Activated B cell treated with CpG ODN at 0.5 μM for 24 hours (primary cell): ENCODE measurements at places on chromosomes 12 and 14. TPM values are rescaled to one million over a fixed set of nuclear protein-coding genes. Genes with fewer than 3 reads are reported as not detected.

CAPZA3 gene
- total RNA-seq: not detected in 2 replicates

KRT77 gene
- total RNA-seq: not detected in 2 replicates

TOMM20L gene
- total RNA-seq: 0.37 TPM in 1 of 2 replicates, not detected in the other

PLEKHD1 gene
- 0.22 and 0.24 TPM in 2 replicates for total RNA-seq

GLS2 gene
- total RNA-seq: 2.6 and 3.5 TPM in 2 replicates

ACSS3 gene
- total RNA-seq: not detected in 2 replicates

SOCS2 gene
- total RNA-seq: 2.3 and 2.8 TPM in 2 replicates

FLRT2 gene
- total RNA-seq: not detected in 2 replicates

DNA sequence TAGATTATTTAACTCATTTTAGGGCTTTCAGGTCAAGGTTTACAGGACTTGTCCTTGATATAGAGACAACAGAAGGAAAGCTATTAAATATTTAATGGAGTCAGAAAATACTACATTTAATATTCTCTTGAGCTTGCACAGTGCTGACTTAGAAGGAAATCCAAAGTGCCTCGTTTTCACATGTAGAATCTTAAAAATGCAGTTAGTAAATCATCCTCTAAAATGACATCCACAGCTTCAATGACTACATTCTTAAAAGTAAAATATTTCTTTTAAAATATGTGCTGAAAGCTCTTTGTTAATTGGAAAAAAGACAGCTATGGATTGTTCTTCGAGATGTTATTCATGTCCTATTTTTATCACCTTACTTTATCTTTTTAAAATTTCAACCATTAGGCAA is 146.9 kb downstream of the KCNC2 start:
- no peaks in the 10 kb centered on the region for H3K36me3 ChIP-seq
- no peaks in the 10 kb centered on the region for H3K27me3 ChIP-seq
- no peak overlapping the region for H3K4me3 ChIP-seq
- H3K27ac ChIP-seq: no peak overlapping the region

DNA sequence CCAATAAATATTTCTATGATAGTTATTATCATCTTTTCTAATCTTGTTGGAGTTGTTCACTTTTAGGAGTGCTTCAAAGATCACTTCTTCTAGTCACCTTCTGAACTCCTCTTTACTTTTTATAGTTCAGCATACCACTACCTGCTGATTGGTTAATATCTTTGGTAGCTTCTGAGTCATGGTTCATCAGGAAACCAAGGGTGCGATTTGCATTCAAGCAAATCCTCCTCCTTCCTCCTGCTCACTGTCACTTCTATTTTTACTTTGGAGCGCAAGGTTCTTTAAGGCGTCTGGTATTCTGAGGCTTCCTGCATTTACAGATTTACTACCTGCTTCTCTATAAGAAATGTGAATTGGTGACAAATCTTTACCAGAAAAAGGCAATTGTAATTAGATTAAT is 24.0 kb downstream of the SYT1 start:
- H3K27ac ChIP-seq: no peak overlapping the region
- no peaks in the 10 kb centered on the region for H3K27me3 ChIP-seq
- H3K4me1 ChIP-seq: peaks cover 23% of the 10 kb centered on the region
- peak overlapping the region; percentile 56 for H3K4me3 ChIP-seq
- H3K36me3 ChIP-seq: no peaks in the 10 kb centered on the region

- H3K27me3 ChIP-seq: no peaks in the 10 kb centered on the region
- H3K4me1 ChIP-seq: no peaks in the 10 kb centered on the region
- no peak overlapping the region for H3K27ac ChIP-seq
Measured at GRCh38 chr12:91922139-91922538, 223.5 kb downstream of the BTG1 start.

- no peaks in the 10 kb centered on the region for H3K4me1 ChIP-seq
- H3K27ac ChIP-seq: no peak overlapping the region
- no peaks in the 10 kb centered on the region for H3K36me3 ChIP-seq
- no peak for DNase-seq
- H3K4me3 ChIP-seq: no peak overlapping the region
Measured at GRCh38 chr12:13454991-13455777, 258.7 kb downstream of the EMP1 start.

GRCh38 chr14:105080161-105080560 is 14.9 kb upstream of the GPR132 start:
- H3K27me3 ChIP-seq: no peaks in the 10 kb centered on the region
- H3K27ac ChIP-seq: no peak overlapping the region
- peaks cover 33% of the 10 kb centered on the region for H3K4me1 ChIP-seq
- H3K36me3 ChIP-seq: no peaks in the 10 kb centered on the region
- no peak for DNase-seq

GRCh38 chr14:101947577-101947903 is 16.8 kb upstream of the DYNC1H1 start:
- H3K4me1 ChIP-seq: peaks cover 19% of the 10 kb centered on the region
- H3K4me3 ChIP-seq: peak overlapping the region; percentile 93
- DNase-seq: no peak
- peaks cover 11% of the 10 kb centered on the region for H3K36me3 ChIP-seq
- H3K27ac ChIP-seq: peak overlapping the region; percentile 97

GRCh38 chr12:57611108-57611826 is at the start of gene ARHGEF25:
Gene ARHGEF25, plus strand, starts transcription at chr12:57611435. Its CDS starts 460 bp downstream, at chr12:57611895.
- peaks cover 39% of the 10 kb centered on the region for H3K4me1 ChIP-seq
- no peak for DNase-seq
- peaks cover 30% of the 10 kb centered on the region for H3K27me3 ChIP-seq
- H3K4me3 ChIP-seq: peak within 1 kb of the TSS; percentile 75
- H3K27ac ChIP-seq: no peak within 1 kb of the TSS

GRCh38 chr12:1517734-1518525 is 76.5 kb downstream of the FBXL14 start:
- DNase-seq: no peak
- H3K27me3 ChIP-seq: peaks cover 18% of the 10 kb centered on the region
- H3K4me3 ChIP-seq: no peak overlapping the region
- H3K36me3 ChIP-seq: no peaks in the 10 kb centered on the region

- no peak overlapping the region for H3K4me3 ChIP-seq
- H3K4me1 ChIP-seq: no peaks in the 10 kb centered on the region
- no peak for DNase-seq
- H3K36me3 ChIP-seq: no peaks in the 10 kb centered on the region
- no peak overlapping the region for H3K27ac ChIP-seq
- H3K27me3 ChIP-seq: no peaks in the 10 kb centered on the region
Measured at GRCh38 chr12:26245175-26245942, 50.0 kb downstream of the SSPN start.

DNA sequence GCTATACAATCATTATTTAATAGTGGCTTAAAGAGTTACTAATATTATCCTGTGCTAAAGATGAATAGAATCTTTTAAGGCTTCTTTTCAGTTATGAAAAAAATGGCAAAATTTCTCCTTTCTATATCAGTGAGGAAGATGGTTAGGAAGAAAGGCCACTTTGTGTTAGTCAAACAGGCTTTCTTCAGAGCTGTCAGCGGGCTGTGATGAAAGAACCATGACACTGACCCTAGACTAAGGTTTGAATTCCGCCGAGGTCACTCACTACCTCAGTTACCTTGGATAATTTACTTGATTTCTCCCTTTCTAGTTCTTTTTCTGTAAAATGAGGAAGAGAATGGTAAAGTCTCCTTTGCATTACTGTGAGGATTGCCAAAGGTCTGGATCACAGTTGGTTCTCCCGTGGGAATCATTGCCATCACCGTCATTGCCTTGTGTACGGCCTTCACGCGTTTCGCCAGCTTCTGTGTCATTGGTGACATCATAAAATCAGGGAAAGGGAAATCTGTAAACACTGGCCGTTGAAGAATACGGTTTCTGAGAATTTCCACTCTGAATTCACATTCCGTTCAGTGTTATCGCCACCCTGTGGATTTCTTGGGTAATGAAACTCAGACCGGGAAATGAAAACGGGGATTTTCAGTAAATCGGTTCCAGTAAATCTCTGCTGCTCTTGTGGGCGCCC is 26.7 kb upstream of the YBX3 start:
- DNase-seq: no peak
- H3K36me3 ChIP-seq: no peaks in the 10 kb centered on the region
- peaks cover 8% of the 10 kb centered on the region for H3K4me1 ChIP-seq
- H3K27me3 ChIP-seq: peaks cover 18% of the 10 kb centered on the region

DNA sequence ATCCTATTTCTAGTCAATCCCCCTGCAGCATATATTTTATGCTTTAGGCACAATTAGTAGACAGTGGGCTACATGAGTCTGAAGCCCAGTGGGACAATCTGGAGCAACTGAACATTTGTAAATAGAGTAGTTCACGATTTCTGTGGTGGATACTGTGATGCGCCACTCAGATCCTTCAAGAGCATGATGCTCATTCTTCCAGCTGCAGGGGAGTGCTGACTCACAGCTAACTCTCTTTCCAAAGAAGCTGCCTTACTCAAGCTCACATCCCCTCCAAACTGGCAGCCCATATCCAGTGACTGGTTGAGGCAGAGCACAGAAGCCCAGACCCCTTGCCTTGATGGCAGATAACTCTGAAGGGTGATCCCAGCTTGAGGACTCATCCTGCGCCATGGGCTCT is 224.2 kb upstream of the EEA1 start:
- DNase-seq: no peak
- H3K27ac ChIP-seq: no peak overlapping the region
- H3K4me3 ChIP-seq: no peak overlapping the region
- no peaks in the 10 kb centered on the region for H3K27me3 ChIP-seq
- no peaks in the 10 kb centered on the region for H3K4me1 ChIP-seq

DNA sequence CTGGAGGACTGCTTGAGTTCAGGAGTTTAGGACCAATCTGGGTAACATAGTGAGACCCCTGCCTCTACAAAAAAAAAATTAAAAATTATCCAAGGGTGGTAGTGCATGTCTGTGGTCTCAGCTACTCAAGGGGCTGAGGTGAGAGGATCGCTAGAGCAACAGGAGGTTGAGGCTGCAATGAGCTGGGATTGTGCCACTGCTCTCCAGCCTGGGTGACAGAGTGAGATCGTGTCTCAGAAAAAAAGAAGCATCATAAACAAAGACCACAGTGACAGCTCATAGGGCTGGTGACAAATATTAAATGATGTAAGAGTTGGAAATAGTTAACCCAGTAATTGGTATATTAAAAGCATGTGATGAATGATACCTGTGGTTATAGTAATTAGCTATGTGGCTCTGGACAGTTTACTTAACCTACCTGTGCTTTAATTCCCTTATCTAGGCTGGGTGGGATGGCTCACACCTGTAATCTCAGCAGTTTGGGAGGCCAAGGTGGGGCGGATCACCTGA is 68.0 kb downstream of the GSC start:
- H3K4me1 ChIP-seq: no peaks in the 10 kb centered on the region
- no peak overlapping the region for H3K27ac ChIP-seq
- no peaks in the 10 kb centered on the region for H3K36me3 ChIP-seq
- peaks cover 11% of the 10 kb centered on the region for H3K27me3 ChIP-seq

GRCh38 chr14:55764784-55765183 is 184.8 kb downstream of the KTN1 start:
- H3K4me1 ChIP-seq: no peaks in the 10 kb centered on the region
- H3K27me3 ChIP-seq: peaks cover 15% of the 10 kb centered on the region
- no peak overlapping the region for H3K27ac ChIP-seq
- no peaks in the 10 kb centered on the region for H3K36me3 ChIP-seq

GRCh38 chr14:60090864-60091519 is 731 bp upstream of the PCNX4 start:
- peak overlapping the region; percentile 96 for H3K27ac ChIP-seq
- no peaks in the 10 kb centered on the region for H3K27me3 ChIP-seq

DNA sequence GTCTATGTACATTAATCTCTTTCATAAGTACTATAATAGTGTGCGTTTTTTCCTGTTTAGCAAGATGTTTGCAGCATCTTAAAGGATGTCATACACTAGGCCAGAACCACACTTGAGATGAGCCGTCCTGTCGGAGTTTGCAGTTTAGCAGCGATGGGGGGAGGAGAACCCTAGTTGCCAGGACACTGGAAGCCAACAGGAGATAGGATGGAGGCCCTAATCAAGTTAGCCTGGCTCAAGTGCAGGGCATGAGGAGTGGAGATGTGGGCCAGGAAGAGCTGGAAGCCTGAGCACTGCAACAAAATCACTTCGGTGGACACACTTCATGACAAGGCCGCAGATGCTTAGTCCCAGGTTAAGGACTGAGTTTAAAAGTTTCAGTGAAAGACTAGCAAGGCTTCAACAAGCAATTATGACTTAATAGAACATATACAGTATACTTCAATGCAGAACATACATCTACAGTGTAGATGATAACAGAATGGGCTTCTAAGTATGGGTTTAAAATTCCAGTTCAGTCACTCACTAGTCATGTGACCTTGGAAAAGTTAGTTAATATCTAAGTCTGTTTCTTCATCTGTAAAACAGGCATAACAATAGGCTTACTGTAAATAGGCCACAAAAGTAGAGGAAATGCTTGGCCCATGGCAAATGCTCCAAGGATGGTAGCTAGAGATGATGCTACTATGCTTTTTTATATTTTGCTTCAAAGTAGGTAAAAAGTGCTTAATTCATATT is 77.1 kb downstream of the PTPN21 start:
- H3K4me3 ChIP-seq: no peak overlapping the region
- DNase-seq: no peak
- H3K4me1 ChIP-seq: no peaks in the 10 kb centered on the region
- H3K36me3 ChIP-seq: no peaks in the 10 kb centered on the region
- H3K27me3 ChIP-seq: peaks cover 3% of the 10 kb centered on the region

DNA sequence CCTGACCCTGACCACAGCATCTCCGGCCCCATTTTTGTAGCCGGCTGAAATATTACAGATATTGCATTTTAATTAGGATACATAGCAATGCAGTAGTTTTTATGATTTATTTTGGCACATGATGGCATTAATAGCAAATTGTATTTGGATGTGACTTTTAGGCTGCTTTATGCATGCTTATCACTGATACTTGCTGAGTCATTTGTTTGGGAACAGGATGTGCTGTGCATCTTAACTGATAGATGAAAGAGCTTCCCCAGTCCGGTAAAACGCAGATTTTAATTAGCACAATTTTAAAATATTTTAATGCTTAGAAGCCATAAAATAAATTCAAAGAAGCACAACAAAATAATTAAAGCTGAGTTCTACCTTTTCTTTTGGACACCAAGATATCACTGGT is 90.7 kb downstream of the OTOGL start:
- no peaks in the 10 kb centered on the region for H3K36me3 ChIP-seq
- H3K4me3 ChIP-seq: no peak overlapping the region
- H3K27me3 ChIP-seq: peaks cover 5% of the 10 kb centered on the region
- no peak for DNase-seq
- H3K4me1 ChIP-seq: no peaks in the 10 kb centered on the region

GRCh38 chr12:107929436-107929835 is 154.9 kb downstream of the ASCL4 start:
- H3K4me3 ChIP-seq: no peak overlapping the region
- H3K27me3 ChIP-seq: peaks cover 16% of the 10 kb centered on the region
- H3K27ac ChIP-seq: no peak overlapping the region
- H3K4me1 ChIP-seq: no peaks in the 10 kb centered on the region
- no peaks in the 10 kb centered on the region for H3K36me3 ChIP-seq

GRCh38 chr12:115618105-115618504 is 659.4 kb downstream of the MED13L start:
- H3K27ac ChIP-seq: no peak overlapping the region
- no peaks in the 10 kb centered on the region for H3K4me1 ChIP-seq
- H3K4me3 ChIP-seq: no peak overlapping the region

- peaks cover 15% of the 10 kb centered on the region for H3K4me1 ChIP-seq
- peaks cover 9% of the 10 kb centered on the region for H3K36me3 ChIP-seq
- no peak overlapping the region for H3K4me3 ChIP-seq
- no peaks in the 10 kb centered on the region for H3K27me3 ChIP-seq
- DNase-seq: no peak
- no peak overlapping the region for H3K27ac ChIP-seq
Measured at GRCh38 chr12:47652521-47653234, 53.2 kb downstream of the RPAP3 start.
